ENCODE measurements at places on chromosomes 13 and 19. TPM values are rescaled to one million over a fixed set of nuclear protein-coding genes. Genes with fewer than 3 reads are reported as not detected.

Gene VSTM1
- polyA plus RNA-seq: not detected

Gene CYP4F2
- 0.18 TPM for polyA plus RNA-seq

Gene CCDC169
- polyA plus RNA-seq: 3.1 TPM

GRCh38 chr19:37718304-37718703, 1.3 kb downstream of the ZNF607 start:
- DNase-seq: no peak

DNA sequence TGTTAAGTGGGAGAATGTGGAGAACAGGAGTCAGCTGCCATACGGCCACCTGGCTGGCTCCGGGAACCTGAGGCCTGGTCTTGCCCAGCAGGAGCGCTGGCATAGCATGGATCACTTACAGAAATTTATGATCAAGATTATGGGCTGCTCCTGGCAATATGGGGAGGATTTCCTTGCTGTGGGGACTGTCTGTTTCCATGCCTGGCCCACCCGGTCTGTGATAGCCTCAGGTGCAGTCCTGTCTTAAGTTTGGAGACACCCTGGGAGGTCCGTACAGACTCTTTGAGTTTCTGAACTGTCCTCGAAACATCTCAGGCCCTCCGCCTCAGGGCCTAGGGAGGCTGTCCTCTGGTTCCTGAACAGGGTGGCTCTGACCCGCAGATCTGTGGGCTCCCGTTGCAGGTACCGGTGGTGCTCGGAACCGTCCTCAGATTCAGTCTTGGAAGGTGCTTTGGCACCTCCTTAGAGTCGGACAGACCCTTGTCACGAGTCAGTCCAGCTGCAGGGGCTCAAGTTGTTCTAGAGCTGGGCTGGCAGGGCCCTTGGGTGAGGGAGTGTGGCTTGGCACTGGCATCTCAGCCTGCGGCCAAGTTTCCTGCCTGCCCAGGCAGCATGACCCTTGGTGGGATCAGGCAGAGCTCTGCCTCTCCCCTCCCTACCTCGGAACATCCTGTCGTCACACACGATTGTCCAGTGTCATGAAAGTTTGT, 4.9 kb downstream of the TFDP1 start:
- DNase-seq: no peak

DNA sequence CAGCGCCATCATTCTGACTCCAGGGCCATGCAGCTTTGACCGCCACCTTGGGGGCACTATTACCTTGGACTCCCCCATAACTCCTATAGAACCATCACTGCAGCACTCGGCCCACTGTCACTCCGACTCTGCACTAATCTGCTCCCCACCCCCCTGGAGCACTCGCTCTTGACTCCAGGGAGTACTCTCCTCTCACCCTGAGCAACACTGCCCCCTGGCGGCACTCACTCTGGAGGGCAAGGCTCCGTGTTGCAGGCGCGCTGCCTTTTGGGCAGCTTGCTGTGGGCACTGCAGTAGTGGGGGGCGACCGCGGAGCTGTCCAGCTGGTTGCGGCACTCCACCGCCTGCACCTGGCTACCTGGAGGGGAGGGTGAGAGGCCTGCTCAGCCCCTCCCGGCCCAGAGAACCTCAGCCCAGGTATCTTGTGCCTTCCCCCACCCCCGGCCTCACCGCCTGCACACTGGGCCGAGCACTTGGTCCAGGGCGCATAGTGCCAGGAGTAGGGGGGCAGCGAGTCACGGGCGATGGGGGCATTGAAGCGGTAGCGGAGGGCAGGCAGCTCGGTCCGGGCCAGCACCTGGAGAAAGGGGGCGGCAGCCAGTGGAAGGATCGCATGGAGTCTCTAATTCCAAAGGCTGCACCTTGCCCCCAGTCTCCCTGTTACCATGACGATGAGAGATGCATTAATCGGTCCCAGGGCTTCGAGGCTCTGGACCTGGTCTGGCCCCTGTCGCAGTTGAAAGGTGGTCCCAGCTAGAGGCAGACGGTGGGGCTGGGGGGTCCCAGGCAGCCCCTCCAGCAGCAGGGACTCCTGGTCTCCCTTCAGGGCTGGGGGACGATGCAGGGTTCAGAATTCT, 8.9 kb upstream of the MYO1F start:
- DNase-seq: no peak

Data from urinary bladder (tissue), 4 donors.